ENCODE measurements at places on chromosomes 16 and 17.

- no peak for DNase-seq
Observed at GRCh38 chr17:34572483-34572882, 6.9 kb upstream of the TMEM132E start.

- DNase-seq = no peak
Observed at GRCh38 chr16:66637806-66638205, 33.3 kb downstream of the CMTM3 start.

DNA sequence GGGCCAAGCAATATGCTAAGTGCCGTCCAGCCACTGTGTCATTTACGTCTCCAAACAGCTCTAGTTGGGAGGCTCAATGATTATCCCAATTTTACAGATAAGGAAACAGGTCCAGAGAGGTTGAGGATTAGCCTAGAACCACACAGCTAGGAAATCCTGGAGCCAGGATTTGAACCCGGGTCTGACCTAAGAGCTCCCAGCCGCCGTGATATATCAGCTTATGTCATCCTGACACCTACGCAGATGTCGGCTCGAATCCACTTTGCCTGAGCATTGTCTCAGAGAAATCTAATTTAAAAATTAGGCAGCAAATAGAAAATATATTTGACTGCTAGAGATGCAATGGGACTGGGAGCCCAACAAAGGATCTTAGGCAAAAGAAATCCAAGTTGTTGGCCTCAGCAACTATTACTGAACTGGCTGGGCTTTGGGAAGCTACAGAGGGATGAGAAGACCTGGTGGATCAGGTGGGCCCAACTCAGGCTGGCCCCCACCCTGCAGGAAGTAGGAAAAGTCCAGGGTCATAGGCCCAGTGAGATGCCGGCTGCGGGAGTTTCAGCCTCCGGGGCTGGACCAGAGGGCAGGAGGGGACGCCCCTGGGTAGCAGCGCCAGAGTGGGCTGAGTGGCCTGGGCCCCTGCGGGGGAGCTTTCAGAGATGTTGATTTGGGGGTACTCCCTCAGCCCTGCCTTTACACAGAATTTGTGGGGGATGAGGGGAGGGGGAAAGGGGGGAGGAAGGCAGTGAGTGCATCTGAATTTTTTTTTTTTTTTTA lies 35.1 kb upstream of the IL21R start:
- DNase-seq = peak; percentile 13

- no peak for DNase-seq
Observed at GRCh38 chr17:63741143-63741407, 524 bp downstream of the STRADA start.

GRCh38 chr16:12141073-12141951 lies 164.8 kb downstream of the SNX29 start:
- DNase-seq = no peak

DNA sequence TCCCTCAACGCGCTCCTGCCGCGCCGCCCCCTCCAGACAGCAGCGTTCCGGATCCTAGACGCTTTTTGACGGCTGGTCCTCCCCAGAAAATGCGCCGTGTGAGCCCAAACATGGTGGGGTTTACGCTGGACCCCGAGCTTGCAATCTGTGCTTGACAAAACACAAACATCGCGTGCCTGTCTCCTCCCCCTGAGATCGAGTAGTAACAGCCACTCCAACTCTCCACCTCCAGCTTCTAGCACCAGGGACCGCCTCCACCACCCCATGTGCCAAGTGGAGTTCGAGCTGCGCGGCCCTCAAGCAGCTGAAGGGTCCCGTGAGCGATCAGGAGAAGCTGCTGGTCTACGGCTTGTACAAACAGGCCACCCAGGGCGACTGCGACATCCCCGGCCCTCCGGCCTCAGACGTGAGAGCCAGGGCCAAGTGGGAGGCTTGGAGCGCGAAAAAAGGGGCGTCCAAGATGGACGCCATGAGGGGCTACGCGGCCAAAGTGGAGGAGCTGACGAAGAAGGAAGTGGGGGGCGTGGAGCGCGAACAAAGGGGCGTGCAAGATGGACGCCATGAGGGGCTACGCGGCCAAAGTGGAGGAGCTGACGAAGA lies 656 bp upstream of the GEMIN4 start:
- DNase-seq = no peak

Data from activated T-helper 1 cell treated with Interleukin-2 at 50 U/mL for 16 hours (primary cell).